Caudate nucleus (tissue), 63 donors: ENCODE measurements at places on chromosomes 2 and 18.

DNA sequence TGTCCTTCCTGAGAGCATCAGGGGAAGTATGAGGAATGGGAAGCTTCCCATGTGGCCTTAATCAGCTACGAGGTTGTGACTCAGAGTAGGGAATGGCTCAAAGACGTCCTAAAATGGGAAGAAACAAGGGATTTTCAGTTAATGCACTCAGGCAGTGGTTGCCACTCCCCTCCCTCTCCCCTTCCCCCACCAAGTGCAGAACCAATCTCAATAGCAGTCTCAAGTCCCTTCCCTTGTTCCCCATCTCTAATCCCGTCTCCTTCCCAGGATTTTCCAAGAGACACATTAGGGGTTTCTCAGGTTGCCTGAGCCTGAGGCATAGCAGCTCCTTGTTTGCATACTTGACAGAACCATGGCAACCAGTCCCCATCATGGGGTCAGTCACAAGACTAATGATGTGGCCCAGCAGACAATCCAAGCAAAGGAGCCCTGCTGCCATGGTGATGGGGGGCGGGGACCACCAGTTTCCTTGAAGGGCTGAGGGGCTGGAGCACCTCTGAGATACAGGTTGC lies 18.2 kb upstream of the RESP18 start:
- no peak for DNase-seq

DNA sequence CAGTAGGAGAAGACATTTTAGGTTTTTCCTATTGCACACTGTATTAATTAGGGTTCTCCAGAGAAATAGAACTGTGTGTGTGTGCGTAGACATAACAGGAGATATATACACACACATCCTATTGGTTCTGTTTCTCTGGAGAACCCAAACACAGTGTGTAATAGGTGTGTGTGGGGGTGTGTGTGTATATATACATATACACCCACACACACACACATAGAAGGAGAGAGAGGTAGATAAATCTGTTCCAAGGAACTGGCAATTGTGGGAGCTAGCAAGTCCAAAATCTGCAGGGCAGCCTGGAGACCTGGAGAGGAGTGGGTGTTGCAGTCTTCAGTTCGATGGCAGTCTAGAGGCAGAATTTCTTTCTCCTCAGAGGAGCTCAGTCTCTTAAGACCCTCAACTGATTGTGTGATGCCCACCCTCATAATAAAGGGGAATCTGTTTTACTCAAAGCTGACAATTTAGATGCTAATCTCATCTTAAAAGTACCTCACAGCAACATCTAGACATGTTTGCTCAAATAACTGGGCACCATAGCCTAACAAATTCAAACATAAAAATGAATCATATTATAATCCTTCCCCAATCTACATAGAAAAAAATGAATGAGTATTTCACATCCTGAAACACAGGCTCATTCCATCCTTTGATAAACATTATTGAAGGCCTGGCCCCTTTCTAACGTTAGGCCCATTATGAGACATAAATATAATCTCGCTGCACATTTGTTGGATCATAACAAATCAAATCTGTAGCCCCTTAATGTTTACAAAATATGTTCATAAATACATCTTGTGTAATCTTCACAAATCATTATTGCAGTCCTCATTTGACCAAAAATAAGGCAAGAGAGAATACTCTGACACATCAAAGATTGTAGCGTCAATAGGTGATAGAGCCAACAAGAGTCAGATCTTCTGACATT lies 35.1 kb upstream of the RTN4 start:
- no peak for DNase-seq

DNA sequence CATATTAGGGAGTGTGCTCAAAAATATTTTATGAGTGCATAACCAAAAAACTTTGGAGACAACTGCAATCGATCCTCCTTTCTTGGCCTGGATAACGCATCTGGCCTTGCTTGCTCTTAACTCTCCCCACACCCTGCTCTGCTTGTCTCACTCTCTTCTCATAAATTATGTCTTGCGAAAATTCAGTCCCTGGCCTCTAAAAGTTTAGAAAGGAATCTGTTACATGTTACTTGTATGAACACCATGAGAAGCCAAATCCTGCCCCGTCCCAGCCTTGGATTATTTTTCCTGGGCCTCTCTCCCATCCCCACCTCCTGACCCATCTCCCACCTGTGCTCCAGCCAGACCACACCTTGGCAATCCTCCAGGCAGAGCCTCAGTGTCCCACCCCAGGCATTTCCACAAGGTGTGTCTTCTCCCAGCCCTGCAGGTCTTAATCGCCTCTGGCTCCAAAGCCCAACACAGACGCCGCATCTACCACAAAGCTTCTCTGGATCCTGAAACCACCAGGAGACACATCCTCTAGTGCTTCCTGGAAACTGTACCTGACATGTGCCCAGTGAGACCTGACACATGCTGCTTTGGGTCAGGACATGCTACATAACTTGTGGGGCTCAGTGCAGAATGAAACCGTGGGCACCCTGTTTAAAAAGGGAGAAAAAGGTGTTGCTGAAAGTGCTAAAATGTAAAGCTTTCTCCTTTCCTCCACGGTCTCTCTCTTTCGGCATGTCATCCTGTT lies 99.6 kb upstream of the ST3GAL5 start:
- DNase-seq, result no peak

- DNase-seq, result no peak
Measured at GRCh38 chr2:229152674-229153073, 118.4 kb downstream of the PID1 start.

- no peak for DNase-seq
Measured at GRCh38 chr18:13247506-13247905, 28.9 kb downstream of the LDLRAD4 start.

GRCh38 chr2:14292964-14293363 lies 339.6 kb upstream of the LRATD1 start:
- no peak for DNase-seq

DNA sequence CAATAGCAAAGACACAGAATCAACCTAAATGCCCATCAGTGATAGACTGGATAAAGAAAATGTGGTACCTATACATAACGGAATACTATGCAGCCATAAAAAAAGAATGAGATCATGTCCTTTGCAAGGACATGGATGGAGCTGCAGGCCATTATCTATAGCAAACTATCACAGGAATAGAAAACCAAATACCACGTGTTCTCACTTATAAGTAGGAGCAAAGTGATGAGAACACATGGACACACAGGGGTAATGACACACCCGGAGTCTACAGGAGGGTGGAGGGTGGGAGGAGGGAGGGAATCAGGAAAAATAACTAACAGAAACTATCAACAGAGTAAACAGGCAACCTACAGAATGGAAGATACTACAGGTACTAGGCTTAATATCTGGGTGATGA lies 46.6 kb upstream of the MAL start:
- DNase-seq, result no peak

DNA sequence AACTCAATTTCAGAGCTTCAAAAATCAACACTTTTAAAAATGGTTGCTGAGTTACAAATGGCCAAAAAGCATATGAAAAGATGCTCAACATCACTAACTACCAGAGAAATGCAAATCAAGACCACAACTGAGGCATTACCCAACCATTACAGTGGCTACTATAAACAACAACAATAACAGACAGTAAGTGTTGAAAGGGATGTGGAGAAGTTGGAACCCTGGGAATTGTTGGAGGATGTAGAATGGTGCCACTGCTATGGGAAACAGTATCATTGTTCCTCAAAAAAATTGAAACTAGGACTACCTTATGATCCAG lies 173.3 kb upstream of the SPRED2 start:
- DNase-seq, result no peak

DNA sequence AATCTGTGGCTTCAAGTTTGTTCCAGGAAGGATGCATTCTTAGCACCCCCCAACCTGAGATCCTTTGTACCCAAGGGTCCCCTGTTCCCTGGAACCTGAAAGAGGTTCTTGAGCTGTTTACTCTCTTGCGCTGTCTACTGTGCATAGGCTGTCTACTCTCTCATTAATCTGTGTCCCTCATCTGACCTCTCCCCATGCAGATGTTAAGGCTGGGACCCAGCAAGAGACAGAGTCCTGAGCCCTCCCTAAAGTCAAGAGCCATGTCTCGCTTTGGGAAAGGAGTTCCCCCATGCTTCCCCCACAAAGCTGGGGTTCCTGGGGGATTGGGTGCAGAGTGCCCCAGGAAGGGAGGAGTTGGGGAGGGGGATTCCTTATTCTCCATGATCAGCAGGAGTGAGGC lies 312.9 kb downstream of the CYP26B1 start:
- DNase-seq, result no peak

- DNase-seq, result no peak
Measured at GRCh38 chr18:76499637-76500340, 4.7 kb upstream of the ZNF516 start.

DNA sequence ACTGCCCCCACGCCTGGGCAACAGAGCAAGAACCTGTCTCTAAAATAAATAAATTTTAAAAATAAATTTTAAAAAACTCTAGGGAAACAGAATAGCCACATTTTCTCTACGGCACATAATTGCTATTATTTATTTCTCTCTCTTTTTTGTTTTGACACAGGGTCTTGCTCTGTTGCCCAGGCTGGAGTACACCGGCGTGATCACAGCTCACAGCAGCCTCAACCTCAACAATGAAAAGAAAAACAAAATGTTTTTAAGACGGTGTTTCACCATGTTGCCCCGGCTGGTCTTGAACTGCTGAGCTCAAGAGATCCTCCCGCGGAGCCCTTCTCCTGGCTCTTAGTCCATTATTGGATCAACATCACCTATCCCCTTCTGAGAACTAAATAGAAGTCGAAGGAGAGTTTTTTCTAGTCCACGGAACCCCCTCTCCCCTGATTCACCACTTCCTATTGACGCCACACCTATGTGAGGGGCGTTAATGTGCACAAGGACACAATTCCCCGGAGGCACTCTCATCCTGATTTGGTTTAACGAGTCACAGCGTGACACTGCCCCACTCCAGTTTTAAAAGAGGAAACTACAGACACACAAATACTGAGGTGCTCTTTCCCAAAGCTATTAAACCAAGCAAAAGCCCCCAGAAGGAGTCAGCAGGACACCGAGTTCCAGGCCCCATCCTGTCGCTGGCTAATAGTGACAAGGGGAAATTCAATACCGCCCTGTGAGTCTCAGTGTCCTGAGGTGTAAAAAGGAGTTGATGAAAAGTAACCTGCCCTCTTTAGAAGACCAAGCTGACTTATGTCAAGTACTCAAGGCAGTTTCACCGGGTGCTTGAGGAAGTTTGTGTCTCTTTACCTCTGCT lies 1.1 kb downstream of the NPC1 start:
- no peak for DNase-seq

GRCh38 chr18:37084912-37085311 lies 256.0 kb downstream of the KIAA1328 start:
- no peak for DNase-seq

- DNase-seq, result no peak
Measured at GRCh38 chr18:61841706-61842105, 51.1 kb downstream of the RNF152 start.

GRCh38 chr18:13564579-13564978 lies 161.8 kb downstream of the FAM210A start:
- DNase-seq, result no peak
